ENCODE measurements at places on chromosomes 3 and 15.

GRCh38 chr3:169158379-169158778 is 505.1 kb downstream of the MECOM start:
- no peak for DNase-seq

- DNase-seq: no peak
Measured at GRCh38 chr15:64480891-64481290, 20.5 kb downstream of the ZNF609 start.

DNA sequence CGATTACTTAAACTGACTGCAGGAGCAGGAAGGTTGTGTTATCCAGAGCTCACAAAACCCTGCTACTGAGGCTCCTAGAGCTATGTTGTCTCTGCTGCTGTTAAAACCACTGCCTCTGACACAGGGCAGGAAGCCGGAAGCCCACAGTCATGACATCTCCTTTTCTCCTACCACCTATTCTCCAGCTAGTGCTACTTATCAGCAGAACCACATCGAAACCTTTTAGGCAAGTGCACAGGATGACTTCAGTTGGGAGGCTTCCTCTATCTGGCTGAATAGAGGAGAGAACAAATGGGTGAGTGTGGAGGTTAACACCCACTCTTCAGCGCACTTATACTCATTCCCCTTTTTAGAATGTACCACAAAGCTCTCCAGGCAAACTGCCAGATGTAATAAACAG is 638.0 kb downstream of the OTOL1 start:
- DNase-seq: no peak

- no peak for DNase-seq
Measured at GRCh38 chr3:111861391-111861790, 2.3 kb downstream of the PHLDB2 start.

GRCh38 chr15:83734487-83734886 is 80.6 kb downstream of the ADAMTSL3 start:
- no peak for DNase-seq

- no peak for DNase-seq
Measured at GRCh38 chr3:17800232-17800631, 57.8 kb upstream of the TBC1D5 start.

GRCh38 chr3:194184265-194184751 is 48.4 kb downstream of the HES1 start:
- no peak for DNase-seq

GRCh38 chr3:106542101-106542769 is 673.4 kb upstream of the CBLB start:
- no peak for DNase-seq

GRCh38 chr15:49817100-49817499 is 196.3 kb downstream of the DTWD1 start:
- DNase-seq: no peak

DNA sequence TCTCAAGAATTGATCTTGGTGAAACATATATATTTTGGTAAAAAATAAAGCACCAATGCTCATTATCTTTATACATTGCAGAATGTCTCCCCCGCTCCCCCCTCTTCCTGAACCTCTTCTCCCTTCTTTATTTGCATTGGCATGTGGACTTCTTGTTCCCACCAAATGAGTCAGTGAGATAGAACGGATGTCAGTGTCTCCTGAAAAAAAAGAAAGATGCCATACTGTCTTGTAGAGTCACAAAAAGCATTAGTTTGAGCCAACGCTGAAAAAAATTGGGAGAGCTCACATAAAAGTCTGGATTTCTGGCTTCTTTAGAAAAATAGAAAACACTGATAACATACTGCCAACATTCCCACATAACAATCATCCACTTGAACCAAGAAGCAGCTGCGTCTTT is 32.0 kb upstream of the STXBP5L start:
- no peak for DNase-seq

DNA sequence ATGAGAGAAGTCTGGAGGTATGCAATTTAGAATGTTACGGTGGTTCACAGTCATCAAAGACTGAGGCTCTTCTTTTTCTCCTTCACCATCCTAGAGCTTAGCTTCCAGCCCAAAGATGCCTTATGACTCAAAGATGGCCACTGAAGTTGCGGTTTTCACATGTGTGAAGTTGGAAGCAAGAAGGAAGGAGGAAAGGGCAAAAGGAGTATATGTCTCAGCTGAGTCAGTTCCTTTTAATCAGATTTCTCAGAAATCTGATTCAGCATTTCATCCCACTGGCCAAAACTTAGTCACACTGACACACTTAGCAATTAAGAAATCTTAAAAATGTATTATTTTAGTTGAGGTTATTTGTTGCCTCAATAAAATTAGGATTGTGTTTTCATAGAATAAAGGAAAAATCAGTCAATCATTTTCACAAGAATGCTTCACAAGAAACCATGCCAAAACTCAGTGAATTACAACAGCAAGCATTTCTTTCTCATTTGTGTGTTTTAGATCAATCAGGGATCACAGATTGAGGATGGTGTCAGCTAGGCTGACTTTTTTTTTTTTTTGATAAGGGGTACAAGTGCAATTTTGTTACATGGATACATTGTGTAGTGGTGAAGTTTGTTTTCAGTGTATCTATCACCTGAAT is 211.1 kb upstream of the GADL1 start:
- DNase-seq: no peak

- DNase-seq: no peak
Measured at GRCh38 chr3:31947671-31948091, 33.4 kb downstream of the OSBPL10 start.

- no peak for DNase-seq
Measured at GRCh38 chr3:10907262-10907661, 85.3 kb upstream of the SLC6A1 start.

- DNase-seq: peak; percentile 20
Measured at GRCh38 chr15:78263907-78264303, 457 bp upstream of the DNAJA4 start.

GRCh38 chr15:41853831-41854230 is 15.2 kb downstream of the PLA2G4B start:
- DNase-seq: no peak

DNA sequence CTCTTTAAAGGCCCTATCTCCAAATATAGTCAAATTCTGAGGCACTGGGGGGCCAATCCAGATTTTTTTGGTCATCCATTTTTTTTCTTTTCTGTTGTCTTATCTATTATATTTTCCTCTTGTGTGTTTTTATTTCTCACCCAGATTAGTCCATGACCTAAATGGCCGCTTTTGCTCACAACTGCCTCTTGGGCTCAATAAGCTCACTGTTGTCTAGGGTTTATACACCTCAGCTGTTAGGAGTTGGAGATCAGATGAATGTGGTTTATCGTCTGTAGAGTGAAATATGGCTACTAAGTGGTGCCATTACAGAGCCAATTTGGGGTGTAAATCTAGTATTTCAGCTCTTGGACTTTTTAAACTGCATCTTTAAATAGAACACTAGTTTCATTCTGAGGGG is 173.3 kb downstream of the GHSR start:
- no peak for DNase-seq

GRCh38 chr3:196962108-196962929 is 6.3 kb downstream of the PIGZ start:
- DNase-seq: no peak

DNA sequence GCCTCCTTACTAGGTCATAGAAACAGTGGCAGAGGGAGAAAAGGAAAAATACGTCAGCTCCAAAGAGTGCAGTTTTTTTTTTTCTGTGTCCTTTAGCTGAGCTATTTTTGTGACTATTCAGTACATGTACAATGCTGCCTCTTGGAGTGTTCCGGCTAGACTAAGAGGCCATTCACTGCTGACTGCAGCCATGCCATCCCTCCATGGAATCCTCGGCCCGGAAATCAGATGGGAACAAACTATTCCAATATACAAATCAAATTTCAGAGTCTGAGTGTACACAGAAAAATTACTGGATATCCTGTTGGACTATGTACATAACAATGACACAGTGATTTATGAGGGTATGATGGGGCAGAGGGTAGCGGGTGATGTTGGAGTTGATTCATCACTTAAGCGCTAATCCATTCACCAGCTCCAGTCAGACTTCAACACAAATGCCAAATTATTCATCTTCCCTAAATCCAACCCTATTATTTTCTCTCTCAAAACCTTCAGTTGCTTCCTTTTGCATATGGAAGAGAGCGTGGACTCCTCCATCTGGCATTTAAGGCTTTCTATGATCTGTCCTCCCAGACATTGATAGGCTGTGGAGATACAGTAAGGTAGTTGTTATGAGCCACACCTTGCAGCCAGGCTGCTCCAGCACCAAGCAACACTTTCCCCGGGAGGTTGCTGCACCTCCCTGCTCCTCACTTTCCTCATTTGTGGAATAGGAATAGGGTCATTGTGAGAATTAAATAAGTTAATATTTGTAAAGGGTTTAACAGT is 109.1 kb downstream of the LPP start:
- no peak for DNase-seq

DNA sequence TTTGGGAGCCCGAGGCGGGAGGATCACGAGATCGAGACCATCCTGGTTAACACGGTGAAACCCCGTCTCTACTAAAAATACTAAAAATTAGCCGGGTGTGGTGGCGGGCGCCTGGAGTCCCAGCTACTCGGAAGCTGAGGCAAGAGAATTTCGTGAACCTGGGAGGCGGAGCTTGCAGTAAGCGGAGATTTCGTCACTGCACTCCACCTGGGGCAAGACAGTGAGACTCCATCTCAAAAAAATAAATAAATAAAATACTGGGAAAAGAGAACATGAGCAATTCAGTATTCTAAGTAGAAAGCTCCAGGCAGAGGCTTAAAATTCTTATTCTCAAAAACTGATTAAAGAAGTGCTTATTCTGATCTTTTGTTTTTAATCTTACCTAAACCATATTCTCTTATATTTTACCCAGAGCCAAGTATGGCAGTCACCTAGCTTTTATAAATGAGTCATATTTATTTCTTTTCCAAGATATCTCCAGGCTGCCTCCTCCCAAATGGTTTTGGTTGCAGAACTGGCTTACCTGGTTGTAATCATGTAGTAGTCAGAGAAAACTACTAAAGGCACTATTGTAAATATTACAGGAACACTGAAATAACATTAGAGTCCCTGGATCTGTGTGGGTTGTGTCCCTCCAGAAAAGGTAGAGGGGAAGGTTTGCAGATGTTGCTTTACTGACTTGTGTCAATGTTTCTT is 45.8 kb upstream of the DYNC1LI1 start:
- no peak for DNase-seq

DNA sequence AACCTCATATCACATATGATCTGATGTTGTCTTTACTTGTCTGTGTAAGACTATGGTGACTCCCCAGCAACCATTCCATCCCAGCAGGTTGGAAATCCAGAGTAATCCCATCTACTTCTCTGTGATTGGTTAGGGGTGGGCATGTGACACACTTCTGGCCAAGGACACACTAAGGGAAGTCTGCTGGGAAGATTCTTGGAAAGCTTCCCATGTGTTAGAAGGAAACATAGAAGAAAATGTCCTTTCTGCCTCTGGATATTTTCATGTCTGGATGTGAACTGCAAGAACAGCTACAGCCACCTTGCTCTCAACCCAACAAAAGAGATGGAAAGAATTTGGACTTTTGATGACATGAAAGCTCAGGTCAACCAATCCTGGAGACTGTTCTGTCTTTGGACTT is 2.6 kb upstream of the UBE2Q2 start:
- peak; percentile 60 for DNase-seq

DNA sequence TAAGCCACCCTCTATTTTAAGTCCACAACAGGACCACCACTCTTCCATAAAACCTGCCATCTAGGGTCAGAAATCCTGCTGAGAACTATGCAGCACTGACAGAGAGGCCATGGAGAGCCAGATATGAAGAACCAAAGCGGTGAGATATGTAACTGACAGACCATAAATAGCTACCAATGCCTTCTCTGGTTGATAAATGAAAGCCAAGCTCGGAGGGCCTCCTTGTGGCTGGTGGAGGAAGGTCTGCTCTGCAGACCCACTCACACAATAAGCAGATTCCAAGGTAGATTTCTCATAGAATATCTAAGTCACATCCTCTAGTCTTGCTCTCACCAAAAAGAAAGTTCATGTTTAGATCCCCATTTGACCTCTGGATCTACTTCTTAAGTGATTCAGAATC is 38.9 kb downstream of the RYK start:
- DNase-seq: peak; percentile 54

DNA sequence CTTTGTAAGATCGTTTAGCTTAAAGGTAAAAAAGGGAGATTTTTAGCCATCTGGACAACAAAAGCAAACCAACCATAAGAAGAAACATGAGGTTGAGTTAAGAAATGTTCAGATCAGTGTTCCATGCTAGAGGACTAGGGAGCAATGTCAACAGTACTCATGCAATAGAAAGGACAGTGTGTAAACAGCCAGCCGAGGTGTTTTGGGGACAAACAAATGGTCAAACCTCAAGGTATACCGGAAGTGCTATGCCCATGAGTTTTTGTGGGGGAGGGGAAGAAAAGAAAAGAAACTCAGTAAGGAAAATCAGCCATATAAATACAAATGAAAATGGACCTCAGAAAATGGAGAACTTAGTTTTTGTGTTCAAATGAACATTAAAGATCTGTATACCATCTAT is 289.5 kb upstream of the GRM7 start:
- DNase-seq: no peak

DNA sequence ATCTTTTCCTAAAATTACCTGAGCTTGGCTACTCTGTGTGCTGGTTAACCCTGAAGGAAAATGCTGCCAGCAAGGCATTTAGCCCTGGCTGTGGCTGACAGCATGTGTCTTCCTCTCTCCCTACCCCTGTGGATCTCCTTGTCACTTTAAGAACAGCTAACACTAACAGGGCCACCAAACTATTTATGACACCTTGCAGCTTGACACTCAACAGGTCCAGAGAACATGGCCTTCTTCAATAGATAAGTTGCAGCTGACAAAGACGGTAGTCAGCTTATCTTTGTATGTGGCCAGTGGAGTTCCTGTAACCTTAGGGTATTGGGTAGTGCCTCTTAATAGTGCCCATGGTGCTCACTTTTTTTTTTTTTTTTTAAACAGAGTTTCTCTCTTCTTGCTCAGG is 32.0 kb upstream of the COPB2 start:
- no peak for DNase-seq

DNA sequence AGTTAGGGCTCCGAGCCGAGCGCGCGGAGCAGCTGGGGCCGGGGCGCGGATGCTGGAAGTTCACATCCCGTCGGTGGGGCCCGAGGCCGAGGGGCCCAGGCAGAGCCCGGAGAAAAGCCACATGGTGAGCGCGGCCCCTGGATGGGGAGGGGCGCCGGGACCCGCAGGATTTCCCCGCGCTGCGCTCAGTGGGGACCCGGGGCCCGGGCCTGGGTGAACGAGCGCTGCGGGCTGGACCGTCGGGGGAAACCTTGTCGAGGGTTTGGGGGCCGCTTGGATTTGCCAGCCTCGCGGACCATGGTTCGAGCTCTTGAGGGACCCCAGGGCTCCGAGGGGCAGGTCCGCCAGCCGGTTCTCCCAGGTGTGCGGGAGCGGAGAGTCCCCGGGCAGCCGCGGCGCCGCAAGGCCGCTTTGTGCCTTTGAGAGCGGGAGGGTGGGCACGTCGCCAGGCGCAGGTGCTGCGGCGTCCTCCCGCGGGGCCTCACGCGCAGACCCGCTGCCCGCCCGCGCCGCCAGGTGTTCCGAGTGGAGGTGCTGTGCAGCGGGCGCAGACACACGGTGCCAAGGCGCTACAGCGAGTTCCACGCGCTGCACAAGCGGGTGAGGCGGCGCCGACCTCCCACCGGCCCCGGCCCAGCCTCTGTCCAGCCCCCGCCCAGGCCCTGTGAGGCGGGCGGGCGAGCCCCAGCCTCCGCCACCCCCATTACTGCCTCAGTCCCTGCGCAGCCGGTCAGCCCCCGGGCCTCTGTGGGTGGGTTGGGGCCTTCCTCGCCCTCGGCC is at the start of gene SNX22:
Gene SNX22, plus strand, starts transcription at position 5 of the 780 bp plus-strand sequence. Its CDS starts 45 bp downstream, at position 50.
- DNase-seq: no peak

Measured in testis (tissue), 5 donors.